Esophagus squamous epithelium (tissue), 5 donors: ENCODE measurements at places on chromosomes 2 and 18.

GRCh38 chr2:200451511-200451910 is 58.4 kb downstream of the KCTD18 start:
- DNase-seq: no peak

DNA sequence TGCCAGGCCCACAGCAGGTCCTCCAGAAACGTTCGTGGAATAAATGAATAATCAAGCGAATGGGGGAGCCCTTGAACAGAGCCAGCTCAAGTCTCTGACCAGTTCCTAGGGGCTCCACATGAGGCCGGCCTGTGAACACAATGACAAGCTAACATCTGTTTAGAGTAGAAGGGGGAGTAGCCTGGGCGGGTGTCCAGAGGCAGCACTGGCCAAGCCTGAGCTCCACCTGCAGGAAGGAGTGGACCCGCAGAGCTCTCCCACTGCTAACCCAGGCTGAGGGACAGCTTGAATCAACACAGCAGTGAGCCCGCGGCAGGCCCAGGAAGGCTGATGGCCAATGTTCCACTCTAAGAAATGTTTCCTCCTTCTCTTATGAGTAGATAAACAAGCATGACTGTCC is 234.8 kb upstream of the RAB6C start:
- no peak for DNase-seq

- no peak for DNase-seq
These were observed 60.4 kb downstream of the KCNJ3 start for GRCh38 chr2:154758871-154759270.

- DNase-seq: no peak
These were observed 1.4 kb upstream of the CD226 start for GRCh38 chr18:69948919-69949537.

DNA sequence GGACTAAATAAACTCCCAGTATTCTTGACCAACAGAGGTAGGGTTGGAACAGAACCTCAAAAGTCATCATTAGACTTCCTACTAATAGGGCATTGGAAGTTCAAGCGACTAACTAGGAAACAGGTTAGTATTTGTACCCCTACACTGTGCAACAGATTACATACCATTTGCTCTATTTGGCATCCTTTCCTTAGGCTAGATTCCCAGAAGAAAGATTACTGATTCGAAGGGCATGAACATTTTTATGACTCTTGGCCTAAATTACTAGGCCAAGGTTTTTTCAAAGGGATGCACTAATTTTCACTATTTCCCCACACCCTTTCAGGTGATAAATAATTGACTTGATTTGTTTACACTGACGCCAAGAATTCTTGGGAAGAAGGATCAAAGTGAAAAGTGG is 104.8 kb upstream of the CYP1B1 start:
- DNase-seq: no peak

DNA sequence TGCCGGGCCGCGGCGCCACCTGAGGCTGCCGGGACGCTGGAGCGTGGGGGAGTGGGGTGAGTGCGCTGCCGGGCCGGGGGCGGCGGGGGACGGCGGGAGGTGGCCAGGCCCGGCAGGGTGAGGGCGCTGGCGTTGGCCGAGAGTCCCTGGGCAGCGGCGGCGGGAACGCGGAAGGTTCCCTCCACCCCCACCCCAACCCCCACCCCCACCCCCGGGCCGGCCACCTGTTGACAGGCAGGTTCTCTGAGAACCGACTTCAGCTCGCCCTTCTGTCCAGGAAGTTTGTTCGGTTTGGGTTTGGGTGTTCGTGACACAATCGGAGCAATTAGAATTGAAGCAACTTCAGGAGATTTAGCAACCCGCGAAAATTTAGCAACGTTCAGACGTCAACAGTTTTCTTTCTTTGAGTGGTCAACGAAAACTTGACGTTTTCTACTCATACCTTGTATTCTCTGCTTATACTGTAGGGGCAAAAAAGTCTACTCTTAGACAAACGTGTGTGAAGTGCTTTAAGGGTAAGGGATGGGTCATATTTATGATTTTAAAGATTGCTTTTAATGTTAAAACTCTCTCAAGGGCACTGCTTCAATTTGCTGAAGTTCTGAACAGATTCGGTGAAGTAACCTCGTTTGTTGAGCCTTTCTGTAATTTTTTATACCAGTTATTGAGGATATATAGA is 9.3 kb downstream of the OTX1 start:
- no peak for DNase-seq

GRCh38 chr2:217978536-217979150 is 24.2 kb downstream of the TNS1 start:
- no peak for DNase-seq

DNA sequence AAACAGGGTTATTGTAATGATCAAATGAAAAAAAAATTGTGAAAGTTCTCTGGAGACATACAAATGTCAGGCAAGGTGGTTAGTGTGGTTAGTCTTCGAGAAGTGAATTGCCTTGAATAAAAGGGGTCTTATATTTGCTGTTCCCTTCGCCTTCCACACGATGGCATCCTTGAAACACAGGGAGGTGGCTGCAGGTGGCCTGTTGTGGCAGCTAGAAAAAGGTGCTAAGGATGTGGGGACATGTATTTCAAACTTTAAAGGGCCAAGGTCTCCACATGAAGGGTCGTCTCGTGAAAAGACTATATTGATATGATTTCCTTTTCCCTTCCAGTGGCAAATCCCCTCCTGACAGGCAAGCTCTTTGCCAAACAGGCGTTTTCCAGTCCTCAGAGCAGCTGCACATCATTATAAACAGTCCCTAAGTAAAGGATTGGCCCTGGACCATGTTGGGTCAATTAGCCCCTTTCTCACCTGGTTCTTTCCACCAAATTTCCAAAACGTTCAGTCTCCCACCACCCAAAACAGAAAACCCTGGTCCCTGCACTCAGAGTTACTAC is 68.5 kb downstream of the COPS8 start:
- no peak for DNase-seq

GRCh38 chr2:155733091-155733853 is 599.2 kb downstream of the NR4A2 start:
- no peak for DNase-seq

DNA sequence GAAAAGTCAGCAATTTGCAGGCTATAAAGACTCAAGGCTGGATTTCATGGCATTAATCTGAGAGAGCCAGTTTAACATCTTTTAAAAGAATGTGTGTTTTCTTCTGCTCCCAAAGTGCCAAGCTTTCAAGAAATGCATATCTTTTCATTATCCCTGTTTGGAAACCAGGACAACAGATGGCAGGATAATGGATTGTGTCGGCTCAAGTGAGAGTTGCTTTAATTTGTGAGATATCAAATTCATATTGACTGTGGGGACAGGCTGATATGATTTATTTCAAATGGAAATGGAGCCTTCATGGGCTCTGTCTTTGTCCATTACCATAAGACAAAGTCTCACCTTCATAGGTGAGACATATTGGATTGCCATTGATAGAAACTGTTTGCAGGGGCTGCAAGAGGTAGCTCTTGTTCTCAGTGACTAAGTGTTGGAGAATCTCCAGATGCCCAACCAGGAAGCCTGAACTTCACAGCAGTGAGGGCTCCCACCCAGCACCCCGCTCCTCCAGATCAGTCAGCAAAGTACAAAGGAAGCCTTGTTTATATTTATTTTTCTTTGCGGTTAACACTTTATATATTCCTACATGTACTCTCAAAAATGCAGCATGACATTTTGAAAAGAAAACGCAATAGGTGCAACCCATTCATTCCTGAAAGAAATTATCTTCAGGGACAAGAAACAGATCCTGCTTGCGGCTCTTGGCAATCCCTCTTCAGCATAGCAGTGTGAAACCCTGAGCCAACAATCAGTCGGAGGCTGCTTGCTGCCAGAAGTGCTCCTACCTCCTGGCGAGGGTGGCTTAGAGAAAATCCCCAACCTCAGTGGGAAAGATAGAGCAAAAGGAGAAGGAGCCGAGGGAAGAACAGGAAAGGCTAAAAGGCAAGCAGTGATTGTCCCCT is 65.8 kb upstream of the ATL2 start:
- no peak for DNase-seq

DNA sequence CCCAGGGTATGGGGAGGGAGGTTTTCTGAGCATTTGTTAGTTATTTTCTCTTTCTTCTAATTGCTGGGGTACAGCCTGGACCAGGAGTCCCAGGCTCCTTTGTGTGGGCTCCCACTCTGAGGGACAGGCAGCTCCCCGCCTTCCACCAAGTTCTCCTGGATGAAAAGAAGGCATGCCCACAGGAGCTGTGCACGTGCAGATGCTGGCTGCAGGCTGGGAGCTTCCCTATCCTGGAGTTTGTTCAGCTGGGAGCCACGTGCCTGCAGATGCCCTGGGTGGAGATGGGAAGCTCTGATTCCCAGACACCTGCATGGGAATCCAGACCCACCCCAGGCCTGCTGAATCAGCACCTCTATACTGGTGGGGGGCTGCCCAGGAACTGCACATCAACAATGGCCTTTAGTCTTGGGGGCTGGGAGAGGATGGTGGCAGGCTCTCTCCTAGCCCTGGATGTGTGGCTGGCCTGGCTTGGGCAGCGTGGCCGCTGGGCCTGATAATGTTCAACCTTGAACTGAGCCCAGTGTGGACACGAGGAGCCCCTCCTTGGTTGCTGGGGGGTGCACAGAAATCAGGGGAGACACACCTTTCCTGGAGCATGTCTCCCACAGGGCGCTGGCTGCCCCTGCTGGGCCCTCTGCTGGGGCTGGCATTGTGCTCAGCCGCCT is 233.6 kb upstream of the HS6ST1 start:
- no peak for DNase-seq

DNA sequence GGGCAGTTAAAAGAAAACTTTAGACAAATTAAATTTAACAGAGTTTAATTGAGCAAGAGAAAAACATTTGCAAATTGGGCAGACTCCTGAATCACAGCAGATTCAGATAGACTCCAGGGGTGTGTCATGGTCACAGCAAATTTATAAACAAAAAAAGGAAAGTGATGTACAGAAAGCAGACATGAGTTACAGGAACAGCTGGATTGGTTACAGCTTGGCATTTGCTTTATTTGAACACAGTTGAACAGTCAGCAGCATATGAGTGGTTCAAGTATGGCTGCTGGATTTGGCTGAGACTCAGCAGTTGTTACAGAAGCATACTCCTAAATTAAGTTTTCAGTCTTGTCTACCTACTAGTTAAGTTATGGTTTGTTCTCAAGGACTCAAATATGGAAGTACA is 82.3 kb upstream of the NYAP2 start:
- DNase-seq: no peak

- no peak for DNase-seq
These were observed 5.9 kb downstream of the ASXL3 start for GRCh38 chr18:33583901-33584300.

DNA sequence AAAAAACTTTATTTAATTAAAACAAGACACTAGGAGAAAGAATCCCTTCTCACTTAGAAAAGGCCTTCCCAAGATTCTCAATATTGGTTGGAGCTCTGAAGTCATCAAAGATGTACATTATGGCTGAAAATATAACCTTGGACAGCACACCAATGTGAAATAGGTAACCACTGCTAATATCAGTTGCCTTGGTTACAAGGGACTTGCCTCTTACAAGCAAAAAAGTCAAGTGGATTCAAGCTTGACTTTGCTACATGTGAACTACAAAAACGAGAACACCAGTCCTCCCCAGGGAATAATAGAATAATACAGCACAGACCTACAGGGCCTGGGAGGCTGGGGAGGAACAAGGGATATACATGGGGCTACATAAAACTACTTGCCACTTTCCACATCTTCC is 46.1 kb downstream of the NABP1 start:
- no peak for DNase-seq

DNA sequence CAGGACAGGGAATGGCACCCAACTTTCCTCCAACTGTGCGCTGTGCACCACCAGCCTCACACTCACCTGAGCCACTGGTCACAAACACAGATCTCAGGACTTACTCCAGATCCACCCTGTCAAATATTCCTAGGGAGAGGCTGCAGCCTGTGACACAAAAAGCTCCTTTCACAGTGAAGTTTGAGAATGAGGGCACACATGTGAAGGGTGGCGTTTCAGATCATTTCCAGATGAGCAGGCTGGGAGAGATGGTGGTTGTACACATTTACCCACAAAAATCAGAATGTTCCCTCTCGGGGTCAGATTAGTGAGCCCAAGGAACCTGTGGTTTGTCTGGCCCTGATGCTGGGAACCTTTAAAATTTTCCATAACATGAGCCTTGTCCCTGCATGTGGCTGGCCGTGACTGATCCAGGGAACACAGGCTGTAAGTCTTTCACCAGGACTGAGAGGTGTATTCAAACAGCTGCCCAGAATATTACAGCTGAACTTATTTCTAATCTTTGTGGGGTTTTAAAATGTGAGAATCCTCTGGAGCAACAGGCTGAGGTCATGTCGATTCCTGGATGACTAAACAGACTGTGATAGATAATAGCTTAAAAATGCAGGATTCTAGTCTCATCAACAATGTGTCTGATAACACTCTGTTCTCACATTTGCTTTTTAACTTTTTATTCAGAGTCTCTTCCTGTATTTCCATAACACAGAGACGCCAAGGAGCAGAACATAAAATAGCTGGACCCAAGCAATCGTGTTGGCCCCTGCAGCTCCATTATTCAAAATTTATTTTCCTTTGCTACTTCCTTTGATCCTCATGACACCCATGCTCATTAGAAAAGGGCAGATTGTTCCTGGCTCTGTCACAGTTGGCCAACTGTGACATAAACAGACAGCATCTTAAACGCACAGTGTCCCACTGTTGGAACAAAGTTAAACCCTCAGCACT is 35.5 kb downstream of the IL1R2 start:
- DNase-seq: no peak

DNA sequence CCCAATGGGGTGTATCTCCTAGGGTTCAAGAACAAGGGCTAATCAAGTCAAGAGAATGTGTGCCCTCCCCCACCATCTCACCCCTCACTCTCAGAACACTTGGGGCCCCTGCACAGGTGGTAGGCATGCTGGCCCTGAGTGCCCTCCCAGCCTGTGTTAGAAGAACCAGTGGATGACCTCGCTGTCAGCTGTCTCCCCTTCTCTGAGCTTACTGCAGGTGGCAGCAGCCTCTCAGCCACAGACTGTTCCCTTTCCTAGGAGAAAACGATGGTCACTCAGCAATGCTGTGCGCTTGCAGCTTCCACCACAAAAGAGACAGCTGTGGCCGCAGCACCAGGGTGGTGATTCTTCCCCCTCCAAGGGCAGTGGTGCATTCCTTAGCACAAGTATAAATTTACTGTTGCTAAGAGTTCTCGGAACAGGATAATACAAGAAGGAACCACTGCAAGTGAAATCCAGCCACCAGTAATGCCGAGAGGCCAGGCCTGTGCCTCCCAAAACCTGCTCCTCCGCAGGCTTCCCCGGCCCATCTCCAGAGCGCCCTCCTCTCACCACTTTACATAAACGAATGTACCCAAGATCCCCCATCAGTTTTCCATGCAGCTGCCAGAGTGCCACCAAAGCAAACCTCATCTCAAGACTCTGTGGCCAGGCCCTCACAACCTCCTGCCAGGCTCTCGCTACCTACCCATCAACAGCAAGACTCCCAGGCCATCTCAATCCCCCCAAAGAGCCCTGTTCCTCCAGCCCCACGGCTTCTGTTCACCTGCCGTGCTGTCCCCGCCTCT is 935 bp upstream of the RAMP1 start:
- DNase-seq: no peak
